ENCODE measurements at places on chromosomes 3 and 15.

- DNase-seq, result no peak
Measured at GRCh38 chr3:95670765-95671164, 1143.6 kb upstream of the EPHA6 start.

GRCh38 chr3:57948781-57949242 is 59.4 kb upstream of the FLNB start:
- no peak for DNase-seq

GRCh38 chr3:45776611-45777010 is 19.7 kb downstream of the SLC6A20 start:
- no peak for DNase-seq

DNA sequence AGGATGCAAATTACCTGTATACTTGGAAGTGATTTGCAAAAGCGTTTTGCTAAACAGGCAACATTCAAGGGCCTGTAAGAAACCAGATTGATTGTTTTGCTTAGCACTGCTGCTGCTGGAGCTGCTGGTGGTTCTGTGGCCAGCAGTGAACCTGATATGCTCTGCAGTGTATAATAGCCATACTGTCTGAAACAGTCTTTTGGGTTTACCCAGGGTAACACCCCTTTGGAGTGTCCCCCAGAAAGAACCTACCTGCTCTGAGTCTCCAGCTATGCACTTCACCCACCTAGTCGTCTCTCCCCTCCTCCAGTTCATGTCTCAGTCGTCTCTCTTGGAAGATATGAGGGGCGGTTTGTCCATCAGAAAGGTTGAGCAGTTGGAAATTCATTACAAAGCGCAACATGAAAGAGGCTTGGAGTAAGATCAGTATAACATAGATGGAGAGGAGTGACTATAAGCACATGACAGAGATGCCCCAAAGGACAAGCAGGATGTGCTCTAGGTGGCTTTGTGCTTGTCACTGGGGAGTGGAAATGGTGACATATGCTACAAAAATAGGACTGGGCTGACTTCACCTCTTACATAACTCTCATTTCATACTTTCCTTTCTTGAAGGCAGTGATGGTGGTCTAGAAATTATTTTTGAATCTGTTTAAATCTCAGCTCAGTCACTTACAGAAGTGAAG is 3.8 kb downstream of the MKRN2 start:
- DNase-seq, result no peak

- DNase-seq, result no peak
Measured at GRCh38 chr15:100385300-100386050, 43.7 kb upstream of the ADAMTS17 start.

DNA sequence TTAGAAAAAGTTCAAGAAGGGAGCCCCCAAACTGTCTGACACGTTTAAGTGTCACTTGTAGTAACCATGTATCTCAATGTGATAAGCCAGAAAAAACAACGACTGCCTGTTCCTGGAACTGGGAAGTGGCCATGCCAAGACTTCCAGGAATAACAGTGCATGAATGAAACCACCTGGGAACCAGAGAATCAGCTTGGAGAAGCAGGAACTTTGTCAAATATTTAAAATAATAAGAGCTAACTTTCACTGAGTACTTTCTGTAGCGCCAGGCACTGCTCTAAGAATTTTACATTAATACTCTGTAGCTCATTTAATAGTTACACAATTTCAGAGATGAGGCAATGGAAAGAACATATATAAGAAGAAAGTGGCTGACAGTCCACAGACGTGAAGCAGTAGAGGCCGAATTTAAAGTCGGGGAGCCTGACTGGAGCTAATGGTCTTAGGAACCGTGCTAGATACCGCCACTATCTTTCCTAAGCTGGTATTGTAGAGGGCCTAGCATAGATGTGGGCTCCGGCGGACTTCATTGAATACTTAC is 876 bp downstream of the PLSCR1 start:
- no peak for DNase-seq

- DNase-seq, result no peak
Measured at GRCh38 chr15:78350058-78350457, 9.9 kb downstream of the CRABP1 start.

Data from SK-N-DZ (cell line).